ENCODE measurements at places on chromosomes 7 and 10.

DNA sequence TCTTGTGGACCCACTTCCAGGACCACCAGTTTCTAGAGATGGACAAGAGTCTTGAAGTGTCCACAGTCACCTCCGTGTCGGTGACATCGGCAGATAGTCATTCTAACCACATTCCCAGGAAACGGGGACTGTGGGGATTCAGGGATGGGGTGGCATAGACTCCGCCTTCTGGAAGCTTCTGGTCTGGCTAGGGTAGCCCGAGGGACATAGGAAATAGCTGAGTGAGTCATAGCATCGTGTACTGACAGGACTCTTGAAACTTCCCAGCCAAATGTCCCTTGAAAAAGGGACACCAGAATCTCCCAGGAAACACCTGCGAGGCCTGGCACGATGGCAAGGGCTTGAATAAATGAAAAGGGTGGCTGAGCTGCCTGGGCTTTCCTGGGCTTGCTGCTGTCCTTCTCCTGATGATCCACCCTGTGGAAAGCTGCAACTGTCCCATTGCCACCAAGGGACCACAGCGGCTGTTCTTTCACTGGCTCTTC, 84.1 kb upstream of the LRRC4 start:
- DNase-seq, result no peak

DNA sequence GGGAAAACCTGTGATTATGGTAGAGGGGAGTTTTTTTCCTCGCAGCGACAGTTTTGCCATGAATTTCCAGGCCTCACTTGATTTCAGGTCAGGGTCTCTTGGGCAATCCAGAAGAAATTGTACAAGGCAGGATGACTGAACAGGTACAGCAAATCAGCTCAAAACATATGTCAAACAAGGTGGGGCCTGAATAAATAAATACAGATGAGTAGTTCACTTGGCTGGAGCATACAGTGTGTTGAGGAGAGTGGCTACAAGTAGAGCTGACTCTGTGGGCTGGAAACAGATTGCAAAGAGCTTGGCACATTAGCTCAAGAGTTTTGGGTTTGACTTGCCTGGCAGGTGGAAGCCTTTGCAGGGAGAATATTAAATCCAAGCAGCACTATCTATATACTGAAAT, 15.0 kb downstream of the GIMAP8 start:
- DNase-seq, result no peak

DNA sequence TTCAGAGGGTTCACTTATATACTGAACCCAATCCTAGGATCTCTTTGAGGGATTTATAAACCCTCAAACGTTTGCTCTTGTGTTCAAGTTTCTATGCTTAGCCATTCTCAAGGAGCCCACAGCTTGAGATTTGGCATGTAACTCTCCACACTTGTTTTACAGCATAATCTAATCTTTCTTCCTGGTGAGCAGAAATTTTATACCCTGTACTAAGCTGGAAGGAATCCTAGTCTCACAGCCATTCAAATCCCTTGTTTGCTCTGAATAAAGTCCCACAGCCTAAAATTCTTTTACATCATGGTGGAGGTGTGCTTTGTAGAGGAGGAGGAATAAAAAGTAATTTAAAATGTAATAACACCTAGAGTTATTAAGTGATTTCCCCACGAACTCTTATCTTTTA, 5.3 kb upstream of the AGR2 start:
- DNase-seq, result no peak

DNA sequence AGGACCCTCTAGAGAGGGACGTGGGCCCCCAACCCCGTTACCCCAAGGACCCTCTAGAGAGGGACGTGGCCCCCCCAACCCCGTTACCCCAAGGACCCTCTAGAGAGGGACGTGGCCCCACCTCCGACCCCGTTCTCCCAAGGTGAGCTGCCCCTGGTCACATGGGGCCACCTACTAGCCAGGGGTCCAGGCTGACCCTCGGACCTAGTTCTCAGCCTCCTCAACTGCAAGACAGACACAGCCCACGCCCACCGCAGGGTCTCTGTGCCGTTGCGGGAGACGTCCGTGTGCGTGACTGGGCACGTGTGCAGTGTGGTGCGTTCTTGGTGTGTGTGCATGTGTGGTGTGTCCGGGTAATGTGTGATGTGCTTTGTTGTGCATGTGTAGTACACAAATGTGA, 21.6 kb upstream of the UTF1 start:
- DNase-seq, result no peak

DNA sequence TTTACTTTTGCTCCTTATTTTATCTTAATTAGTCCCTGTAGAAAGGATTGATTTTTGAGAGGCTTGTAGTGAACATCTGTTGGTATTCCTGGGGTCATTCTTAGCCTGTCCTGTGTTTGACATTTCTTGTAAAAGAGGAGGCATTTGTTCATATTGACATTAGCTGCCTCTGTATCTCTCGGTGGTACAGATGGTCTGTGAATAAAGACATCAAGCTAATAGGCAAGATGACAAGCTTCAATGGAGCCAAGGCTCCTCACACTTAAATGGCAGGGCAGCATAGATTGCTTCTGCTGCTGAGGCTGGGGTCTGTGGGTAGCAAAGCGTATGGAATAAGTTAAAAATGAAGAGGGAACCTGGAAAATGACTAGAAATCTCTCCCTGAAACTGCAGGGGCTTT, 687.6 kb downstream of the LRMDA start:
- DNase-seq, result no peak

DNA sequence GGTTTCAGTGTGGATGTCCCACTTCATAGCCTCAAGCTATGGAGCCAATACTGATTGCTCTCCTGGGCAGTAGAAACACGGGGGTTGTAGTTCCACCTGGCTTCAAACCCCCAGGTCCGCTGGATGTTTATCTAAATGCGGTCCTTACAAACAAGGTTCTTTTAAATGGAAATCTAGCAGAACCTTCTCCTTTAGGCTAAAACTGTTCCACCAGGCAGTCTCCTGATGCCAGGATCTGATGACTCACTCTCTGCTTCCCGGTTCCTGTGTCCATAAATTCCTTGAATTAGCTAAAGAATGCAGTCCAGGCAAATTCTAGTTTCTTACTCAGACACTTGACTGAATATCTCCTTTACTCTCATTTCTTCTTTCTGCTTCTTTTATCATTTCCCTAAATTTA, 108.4 kb upstream of the FAM3C start:
- DNase-seq, result no peak

GRCh38 chr10:62433181-62433692, 59.1 kb downstream of the ZNF365 start:
- no peak for DNase-seq

- DNase-seq, result no peak
These were observed 37.8 kb downstream of the HHEX start for GRCh38 chr10:92727550-92727949.

DNA sequence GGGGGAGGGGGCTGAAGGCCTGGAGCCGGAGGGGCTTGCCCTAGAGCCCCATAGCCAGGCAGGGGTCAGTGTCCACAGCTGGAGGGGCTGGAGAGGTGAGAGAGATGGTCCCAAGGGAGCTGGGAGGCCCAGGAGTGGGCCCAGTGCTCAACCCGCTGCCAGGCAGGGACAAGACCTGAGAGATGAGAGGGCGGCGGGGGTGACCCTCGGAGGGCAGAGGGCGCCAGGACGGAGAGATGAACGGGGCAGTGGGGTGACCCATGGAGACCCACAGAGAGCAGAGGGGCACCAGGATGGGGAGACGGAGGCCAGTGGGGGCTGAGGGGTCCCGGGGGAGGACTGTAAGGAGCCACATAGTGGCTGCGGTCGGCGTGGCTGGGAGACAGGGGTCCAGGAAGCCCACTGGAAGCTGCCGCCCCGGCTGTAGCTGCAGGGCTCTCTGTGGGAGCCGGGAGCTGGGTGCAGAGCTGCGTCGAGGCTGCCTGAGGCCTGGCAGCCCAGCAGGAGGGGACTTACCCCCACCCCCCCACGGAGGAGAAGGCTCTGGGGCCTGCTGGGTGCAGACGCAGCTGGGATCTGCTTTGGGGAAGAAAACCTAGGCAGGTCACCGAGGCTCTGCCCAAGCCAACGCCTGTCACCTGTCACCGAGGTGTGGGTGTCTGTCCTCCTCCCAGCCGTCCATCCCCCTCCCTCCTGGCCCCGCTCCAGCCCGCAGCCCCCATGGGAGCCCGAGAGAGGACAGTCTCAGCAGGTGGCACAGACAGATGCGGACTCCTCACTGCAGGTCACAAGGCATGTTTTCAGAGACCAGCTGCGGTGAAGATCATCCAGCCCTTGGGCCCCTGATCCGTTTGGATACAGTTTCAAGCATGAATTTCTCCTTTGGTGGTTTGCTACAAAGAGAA, 25.1 kb downstream of the PWWP2B start:
- DNase-seq, result no peak

All from CD4-positive, alpha-beta memory T cell (primary cell).